ENCODE measurements at places on chromosomes 16 and 17.

- no peak for DNase-seq
Observed at GRCh38 chr16:86661706-86662105, 83.4 kb downstream of the FOXL1 start.

- no peak for DNase-seq
Observed at GRCh38 chr16:84052071-84052622, 9.6 kb upstream of the SLC38A8 start.

- DNase-seq = peak; percentile 4
Observed at GRCh38 chr17:7824021-7824924, 9.7 kb upstream of the KDM6B start.

DNA sequence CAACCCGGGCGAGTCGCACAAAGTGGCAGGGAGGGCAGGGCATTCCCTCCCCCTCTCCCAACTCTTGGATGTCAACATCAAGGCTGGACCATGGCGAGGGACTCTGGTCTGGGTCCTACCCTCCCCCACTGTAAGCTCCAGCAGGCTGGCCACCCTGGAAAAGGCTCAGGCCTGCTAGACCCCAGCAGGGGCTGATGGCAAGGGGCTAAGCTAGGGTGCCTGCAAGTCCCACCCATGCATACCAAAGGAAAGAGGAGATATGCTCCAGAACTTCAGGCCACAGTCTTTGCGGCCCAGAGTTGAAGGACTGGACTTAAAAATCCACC is 19.9 kb downstream of the ST3GAL2 start:
- DNase-seq = no peak

DNA sequence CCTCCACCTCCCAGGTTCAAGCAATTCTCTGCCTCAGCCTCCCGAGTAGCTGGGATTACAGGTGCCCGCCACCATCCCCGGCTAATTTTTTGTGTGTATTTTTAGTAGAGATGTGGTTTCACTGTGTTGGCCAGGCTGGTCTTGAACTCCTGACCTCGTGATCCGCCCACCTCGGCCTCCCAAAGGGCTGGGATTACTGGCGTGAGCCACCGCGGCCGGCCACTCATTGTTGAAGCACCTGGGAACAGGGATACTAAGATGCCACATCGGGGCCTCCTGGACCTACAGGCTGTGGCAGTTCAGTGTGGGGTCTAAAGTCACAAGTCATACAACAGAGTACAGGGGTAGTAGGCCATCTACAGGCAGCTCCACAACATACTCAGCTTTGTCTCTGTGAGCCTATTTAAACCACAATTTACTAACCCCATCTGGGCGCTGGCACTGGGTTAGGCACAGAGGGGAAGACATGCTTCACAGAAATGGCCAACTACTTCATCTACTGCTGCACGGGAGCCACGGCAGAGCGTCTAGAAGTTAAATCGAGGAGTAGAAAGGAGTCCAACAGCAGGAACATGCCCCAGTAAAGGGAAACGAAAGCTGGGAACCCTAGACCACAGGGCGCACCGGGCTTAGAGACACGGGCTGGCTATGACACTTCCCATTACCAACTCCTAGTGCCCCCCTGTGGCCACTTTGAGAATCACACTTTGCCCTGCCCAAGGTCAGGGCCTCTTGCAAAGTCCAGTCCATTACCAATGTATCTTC is 4.3 kb downstream of the VAMP2 start:
- peak; percentile 82 for DNase-seq

DNA sequence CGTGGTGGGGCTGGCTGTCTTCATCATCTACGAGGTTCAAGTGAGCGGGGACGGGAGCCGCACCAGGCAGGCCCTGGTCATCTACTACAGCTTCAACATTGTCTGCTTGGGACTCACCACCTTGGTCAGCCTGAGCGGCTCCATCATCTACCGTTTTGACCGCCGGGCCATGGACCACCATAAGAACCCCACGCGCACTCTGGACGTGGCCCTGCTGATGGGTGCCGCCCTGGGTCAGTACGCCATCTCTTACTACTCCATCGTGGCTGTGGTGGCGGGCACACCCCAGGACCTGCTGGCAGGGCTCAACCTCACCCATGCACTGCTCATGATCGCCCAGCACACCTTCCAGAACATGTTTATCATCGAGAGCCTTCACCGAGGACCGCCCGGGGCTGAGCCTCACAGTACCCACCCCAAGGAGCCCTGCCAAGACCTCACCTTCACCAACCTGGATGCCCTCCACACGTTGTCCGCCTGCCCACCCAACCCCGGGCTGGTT is 5.1 kb upstream of the OTOP3 start:
- no peak for DNase-seq

DNA sequence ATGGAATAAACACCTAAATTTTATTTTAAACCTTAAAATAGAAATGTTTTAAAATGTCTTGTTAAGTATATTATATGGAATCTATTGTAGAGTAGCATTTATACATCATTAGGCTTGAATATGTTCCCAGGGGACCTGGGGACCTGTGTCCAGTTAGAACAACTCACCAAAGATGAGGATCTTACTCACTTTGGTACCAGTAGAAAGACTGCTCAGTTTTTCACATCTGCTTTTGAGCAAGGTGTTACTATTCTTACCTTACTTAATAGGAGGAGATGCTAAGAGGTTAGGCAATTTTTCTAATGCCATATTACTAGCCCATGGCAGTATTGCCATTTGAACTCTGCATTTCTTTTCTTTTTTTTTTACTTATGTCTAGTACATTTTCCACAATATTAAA is 14.7 kb downstream of the STXBP4 start:
- no peak for DNase-seq

- no peak for DNase-seq
Observed at GRCh38 chr16:88472637-88473205, 19.6 kb downstream of the ZFPM1 start.

DNA sequence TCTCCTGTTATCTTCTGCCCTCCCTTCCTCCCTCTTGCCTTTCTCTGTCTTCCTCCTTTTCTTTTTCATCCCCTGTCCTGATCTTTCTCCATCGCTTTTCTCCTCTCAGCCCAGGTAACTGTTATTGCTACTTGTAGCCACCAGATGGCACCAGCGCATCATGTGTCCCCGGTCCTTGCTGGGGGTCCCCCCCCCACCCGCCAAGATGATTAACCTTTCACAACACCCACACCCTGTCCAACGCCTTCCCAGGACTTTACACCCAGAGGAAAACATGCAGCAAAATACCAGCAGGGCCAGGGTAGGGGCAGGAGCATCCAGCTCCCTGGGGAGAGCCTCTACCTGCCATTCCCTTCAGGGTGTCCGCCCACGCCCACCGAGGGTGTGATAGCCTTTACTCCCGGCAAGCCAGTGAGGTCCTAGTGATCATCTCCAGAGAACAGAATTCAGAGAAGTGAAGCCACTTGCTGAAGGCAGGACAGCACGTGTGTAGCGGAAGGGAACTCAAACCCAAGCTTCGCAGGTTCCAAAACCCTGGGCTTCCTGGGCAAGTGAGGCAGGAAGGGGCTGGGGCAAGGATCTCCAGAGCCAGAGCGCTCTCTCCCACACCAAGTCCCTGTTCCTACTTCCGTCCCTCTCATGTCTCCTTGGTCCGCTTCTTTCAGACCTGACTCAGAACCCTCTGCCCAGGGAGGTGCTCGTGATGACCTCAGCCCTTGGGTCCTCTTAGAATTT is 13.4 kb upstream of the TAC4 start:
- DNase-seq = peak; percentile 13

- DNase-seq = no peak
Observed at GRCh38 chr17:17883801-17884200, 47.0 kb upstream of the SREBF1 start.

DNA sequence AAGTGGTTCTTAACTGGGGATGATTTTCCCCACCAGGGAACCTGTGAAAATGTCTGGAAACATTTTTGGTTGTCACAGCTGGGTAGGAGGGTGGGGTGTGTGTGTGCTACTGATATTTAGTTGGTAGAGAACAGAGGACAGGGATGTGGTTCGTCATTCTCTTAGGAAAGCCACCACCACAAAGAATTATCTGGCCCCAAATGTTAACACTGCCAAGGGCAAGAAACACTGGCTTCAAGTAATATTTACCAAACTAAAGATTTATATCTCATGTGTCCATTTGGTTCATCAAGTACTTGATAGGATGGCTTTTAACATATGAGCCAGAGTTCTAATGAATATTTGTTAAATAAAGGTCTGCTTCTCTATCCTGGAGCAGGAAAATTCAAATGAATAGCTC is 19.5 kb downstream of the MPHOSPH6 start:
- DNase-seq = no peak

Measured in SHP77 (cell line).